ENCODE measurements at places on chromosomes 13 and 19.
A peak's percentile ranks its signal among the peaks of the same experiment; 100 is the strongest.

DNA sequence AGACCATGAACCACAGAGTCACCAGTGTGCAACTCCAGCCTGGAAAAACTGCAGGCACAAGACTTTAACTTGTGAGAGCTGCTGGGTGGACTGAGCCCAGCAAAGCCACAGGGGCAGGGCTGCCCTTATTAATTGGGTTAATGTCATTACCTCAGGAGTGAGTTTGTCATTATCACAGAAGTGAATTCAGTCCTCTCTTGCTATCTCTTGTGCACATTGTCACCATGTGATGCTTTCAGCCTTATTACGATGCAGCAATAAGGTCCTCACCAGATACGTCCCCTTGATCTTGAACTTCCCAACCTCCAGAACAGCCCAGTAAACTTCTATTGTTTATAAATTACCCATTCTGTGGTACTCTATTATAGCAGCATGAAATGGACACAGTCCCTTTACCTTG is 158.1 kb downstream of the LHFPL6 start:
- no peak for DNase-seq

GRCh38 chr19:584240-585001 is 5.3 kb upstream of the HCN2 start:
- DNase-seq: peak; percentile 35

- DNase-seq: no peak
Measured at GRCh38 chr19:14478113-14478545, 3.0 kb upstream of the PTGER1 start.

GRCh38 chr19:16373989-16374388 is 49.4 kb downstream of the KLF2 start:
- DNase-seq: no peak

GRCh38 chr13:60226507-60226906 is 62.8 kb upstream of the DIAPH3 start:
- DNase-seq: no peak

GRCh38 chr19:2917275-2918184 is 16.8 kb downstream of the ZNF57 start:
- no peak for DNase-seq

DNA sequence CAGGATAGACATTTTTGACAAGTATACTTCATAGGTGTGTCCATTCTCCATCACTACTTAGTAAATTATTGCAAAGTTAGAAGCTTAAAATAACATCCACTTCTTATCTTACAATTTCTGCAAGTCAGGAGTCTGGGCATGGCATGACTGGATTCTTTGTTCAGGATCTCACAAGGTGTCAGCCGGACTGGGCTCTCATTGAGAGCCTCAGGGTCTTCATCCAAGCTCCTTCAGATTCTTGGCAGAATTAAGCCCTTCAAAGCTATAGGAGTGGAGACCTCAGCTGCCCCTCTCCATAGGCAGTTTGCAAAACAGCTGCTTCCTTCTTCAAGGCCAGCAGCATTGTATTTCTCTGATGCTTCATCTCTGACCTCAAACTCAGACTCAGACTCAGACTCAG is 9.1 kb upstream of the SIN3B start:
- DNase-seq: no peak

DNA sequence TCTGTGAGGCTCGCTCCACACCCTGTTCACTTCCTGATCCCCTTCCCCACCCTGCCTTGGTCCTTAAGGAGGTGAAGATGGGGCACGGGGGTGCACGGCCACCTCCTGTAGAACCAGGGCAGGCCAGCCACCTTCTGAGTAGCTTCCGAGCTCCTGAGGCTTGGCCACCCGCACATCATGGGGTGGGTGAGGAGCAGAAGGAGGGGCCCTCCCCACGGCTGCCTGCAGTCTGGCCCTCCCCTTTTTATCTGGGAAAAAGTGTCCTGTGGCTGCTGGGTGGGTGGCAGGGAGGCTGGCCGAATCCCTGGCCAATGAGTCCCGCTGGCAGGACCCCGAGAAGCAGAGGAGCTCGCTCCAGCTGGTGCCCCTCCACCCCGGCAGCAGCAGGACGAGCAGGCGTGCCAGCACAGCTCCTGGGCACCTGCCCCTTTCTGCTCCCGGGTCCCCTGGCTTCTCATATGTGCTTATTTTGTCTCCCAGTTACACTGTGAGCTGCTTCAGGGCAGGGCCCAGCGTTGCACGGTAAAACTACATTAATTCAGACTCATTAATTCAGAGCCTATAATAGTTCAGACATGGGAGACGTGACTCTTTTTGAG is 135.0 kb downstream of the KDM4B start:
- no peak for DNase-seq

DNA sequence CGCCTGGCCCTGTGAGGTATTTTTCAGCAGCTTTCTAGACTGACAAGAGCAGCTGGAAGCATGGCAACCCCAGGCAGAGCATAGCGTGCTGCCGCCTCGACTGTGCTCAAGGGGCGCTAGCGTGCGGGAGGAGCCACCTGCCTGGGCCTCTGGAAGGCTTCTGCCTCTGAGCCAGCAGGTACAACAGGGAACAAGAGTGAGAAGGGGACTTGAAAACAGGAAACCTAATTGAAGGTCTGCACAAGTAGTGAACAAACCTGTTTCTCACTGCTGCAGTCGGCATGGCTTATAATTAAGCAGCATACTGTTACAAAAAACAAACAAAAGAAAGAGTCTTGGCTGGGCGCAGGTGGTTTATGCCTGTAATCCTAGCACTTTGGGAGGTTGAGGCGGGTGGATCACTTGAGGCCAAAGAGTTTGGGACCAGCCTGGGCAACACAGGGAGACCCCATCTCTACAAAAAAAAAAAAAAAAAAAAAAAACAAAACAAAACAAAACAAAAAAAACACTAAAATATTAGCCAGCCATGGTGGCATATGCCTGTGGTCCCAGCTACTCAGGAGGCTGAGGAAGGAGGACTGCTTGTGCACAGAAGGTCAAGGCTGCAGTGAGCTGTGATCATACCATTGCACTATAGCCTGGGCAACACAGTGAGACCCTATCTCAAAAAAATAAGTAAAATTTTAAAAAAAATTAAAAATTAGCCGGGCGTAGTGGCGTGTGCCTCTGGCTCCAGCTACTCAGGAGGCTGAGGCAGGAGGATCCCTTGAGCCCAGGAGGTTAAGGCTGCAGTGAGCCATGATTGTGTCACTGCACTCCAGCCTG is 12.6 kb upstream of the GARRE1 start:
- DNase-seq: no peak

DNA sequence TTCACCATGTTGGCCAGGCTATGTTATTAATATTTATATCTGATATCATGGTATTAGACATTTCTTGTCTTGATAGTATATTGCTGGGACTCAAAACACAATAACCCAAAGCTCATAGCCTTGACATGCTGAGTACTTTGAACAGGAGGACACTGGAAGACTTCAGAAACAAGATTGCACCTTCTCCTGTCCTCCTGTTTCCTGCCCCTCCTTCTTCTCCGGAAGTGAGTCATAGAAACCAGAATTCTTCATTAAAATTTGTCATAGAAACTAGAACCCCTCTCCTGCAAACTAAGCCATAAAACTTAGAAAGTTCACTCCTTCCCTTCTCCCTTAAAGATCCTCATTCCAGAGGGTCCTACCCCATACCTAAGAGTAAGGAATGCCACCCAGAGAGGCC is 400.2 kb downstream of the SLITRK5 start:
- no peak for DNase-seq

DNA sequence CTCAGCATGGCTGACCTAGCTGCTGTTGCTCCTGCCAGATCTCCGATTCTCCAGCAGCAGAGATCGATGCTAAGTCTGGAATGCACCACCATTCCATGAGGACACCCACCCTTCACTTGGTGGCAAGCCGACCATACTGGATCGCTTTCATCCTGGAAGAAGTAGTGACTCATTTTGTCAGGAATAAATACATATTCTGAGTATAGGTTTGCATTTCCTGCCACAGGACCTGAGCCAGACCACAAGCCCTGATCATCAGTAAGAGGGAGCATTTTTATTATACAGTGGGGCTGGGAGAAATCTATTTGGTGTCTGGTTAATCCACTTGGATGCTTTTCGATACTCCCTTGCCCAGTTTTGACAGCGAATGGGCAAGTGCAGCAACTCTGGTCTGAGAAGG is 10.9 kb upstream of the KCTD15 start:
- DNase-seq: no peak

- DNase-seq: no peak
Measured at GRCh38 chr19:1182727-1183126, 8.7 kb upstream of the SBNO2 start.

- no peak for DNase-seq
Measured at GRCh38 chr19:49637821-49638738, 1.9 kb downstream of the RRAS start.

- no peak for DNase-seq
Measured at GRCh38 chr19:44212866-44213346, 574 bp downstream of the ZNF227 start.

DNA sequence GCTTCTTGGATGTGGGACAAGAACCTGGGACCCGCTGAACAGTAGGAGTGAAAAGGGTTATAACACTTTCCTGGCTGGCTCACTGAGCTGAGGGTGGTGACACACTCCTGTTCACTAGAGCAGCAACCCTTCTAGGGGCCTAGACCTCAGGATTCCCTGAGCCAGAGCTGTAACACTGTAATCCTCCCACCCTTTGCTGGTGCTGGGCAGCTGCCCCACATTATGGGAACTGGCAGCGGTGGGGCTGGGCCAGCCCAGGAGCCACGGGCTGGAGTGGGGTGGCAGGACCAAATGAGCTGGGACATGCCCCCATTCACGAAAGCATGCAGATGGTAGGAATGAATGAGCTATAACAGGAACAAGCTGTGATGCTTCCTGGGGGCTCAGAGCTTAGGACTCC is 110.6 kb downstream of the B3GLCT start:
- no peak for DNase-seq

- no peak for DNase-seq
Measured at GRCh38 chr13:100525453-100526317, 62.9 kb downstream of the GGACT start.

GRCh38 chr13:100382785-100383184 is 205.8 kb downstream of the GGACT start:
- DNase-seq: no peak

DNA sequence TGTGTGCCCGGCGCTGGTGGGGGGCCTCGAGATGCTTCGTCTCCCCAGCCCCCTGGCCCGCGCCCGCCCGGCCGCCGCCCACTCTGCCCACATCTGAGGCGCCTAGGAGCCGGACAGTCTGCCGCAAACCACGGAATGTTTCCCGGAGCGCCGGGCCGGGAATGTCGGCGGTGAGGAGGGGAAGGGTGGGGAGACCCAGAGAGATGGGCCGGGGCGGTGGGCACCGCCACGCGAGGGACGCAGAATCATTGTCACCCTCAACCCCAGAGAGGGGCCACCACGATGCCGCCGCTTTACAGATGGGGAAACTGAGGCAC is 46.1 kb upstream of the NFIC start:
- DNase-seq: no peak

DNA sequence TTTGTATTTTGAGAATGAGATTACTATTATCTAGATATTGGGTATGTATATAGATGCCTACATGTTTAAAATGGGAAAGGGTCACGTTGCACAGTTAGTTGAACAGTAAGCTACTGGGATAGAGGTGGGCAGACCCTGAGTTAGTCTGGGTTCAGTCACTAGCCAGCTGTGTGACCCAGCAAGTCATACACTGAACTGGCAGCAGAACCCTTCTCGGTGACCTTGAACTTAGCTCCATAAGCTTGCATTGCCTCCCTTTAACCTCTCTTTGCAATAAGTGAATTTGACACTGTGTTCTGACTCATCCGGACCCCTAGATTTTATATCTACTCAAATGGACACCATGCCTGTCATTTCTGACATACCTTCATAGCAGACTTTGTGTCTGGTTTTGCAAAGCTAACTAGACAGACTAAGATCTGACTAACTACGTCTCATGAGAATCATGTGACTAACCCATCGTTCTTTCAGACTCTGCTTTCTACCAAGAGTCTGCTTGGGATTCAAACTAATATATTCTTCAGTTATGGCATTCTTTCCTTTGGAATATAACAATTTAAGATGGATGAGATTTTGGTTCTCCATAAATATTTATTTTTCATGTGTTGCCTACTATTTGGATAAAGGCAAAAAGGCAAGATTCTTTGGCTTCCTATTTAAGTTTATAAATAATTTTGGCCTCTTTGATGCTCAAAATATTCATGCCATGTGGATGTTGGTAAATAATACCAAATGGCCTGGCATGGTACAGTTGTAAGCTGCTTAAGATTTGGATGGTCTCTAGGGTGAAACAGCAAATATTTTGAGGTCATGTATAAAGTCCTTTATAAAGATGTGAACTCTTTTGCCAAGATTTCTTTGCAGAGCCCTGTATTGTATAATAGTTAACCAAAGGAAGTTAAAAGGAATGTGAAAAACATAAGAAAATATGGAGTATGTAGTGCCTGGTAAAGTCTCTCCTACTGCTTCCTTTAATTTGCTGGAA is 159.3 kb downstream of the ITGBL1 start:
- no peak for DNase-seq

DNA sequence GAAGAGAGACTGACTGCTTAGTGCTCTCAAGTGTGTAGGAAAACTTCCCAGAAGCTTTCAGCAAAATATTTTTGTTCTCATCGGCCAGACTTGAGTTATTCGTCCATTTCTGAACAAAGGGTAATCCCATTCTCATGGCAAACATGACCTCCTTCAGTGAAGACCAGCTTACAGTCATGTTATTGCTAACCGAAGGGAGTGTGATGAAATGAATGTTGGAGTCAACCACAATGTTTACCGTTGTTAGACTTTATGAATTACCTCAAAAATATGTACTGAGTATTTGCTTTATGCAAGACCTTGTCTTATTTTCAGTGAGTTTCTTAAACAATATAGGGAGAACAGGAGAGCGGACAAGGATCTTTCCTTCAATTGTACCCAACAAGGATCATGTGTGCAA is 228.6 kb downstream of the LMO7 start:
- no peak for DNase-seq

- no peak for DNase-seq
Measured at GRCh38 chr19:5338656-5339197, 1.9 kb downstream of the PTPRS start.

DNA sequence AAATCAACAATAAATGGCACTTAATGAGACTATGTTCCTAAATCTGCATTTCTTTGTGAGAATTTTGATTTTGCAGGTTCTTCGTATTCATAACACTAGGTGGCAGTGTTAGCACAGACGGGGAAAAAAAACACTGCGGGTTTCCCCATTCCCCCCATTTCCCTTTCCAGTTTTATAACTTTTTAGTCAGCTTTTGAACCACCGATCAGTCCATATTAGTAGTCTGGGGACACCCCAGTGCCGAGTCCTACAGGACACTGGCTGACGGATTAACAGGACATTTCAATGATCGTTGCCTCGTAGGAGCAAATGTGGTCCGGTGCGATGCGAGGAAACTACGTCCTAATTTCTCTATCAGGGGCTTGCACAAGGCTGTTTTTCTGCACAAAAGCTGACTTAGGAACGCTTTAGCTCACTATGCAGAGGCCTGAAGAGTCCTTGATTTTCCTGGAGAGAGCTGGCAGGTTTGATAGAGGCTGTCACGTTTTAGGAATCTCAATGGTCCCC is 234.3 kb downstream of the LMO7 start:
- no peak for DNase-seq

DNA sequence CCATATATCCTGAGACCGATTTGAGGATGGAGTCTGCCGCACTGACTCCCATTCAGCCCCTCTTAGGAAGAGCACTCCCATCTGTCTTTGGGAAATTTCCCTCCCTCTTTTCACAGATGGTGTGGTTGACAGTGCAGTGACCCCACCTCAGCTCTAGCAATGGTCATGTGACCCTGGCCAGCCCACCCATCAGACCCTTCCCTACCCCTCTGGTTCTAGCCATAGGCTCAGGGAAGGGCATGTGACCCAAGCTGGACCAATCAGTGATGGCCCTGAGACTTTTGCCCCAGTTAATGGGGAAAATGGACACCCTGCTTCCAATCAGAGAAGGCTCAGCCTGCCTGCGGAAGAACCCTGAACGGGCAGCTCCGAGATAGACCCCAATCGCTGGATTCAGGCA is 26.3 kb downstream of the IL12RB1 start:
- no peak for DNase-seq

- DNase-seq: peak; percentile 23
Measured at GRCh38 chr19:33430674-33431277, 57.3 kb downstream of the CEBPG start.
